Stimulated activated CD4-positive, alpha-beta T cell treated with anti-CD3 and anti-CD28 coated beads, Interleukin-1b, Interleukin-23, amount 100 ng/mL, for 1 hour (primary cell): ENCODE measurements at places on chromosomes 13 and 19.

DNA sequence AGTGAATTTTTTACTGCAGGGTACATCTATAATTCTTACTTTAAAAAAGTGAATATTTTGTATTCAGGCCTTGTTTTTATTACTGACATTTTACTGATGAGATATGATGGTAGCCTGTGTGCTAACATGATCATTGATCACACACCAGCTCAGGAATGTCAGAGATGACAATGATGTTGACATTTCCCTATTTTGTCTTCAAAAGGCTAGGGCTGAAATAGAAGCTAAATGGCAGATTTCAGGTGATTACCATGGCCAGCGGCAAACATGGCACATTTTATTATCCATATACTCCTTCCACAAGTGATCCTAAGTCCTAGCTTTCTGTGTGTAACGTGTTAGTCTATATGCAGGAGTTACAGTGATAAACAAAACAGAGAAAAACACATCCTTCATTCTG lies 544.3 kb upstream of the MIR17HG start:
- DNase-seq: no peak

DNA sequence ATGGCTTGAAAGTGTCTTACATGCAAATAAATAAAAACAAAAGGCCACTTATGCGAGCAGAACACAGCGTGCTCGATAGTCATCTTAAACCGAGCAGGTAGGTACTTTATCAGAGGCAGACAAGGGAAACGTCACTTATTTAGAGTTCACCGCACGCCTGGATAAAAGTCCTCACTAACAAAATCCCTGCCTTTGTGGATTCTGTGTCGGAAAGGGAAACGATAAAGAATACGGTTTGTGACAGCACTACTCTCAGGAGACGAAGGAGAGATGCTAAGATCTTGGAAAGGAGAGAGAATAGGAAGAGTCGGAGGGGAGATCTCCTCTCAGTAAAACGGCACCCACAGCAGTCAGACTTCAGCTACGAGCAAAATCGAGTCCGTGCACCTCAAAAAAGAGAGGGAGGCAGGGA lies 581 bp downstream of the RCBTB1 start:
- no peak for DNase-seq

GRCh38 chr13:59780058-59780457 lies 383.7 kb downstream of the DIAPH3 start:
- DNase-seq: no peak

GRCh38 chr19:33168528-33168927 lies 25.6 kb upstream of the LRP3 start:
- DNase-seq: no peak

- no peak for DNase-seq
These were observed 34.7 kb downstream of the BRD4 start for GRCh38 chr19:15297416-15298224.

DNA sequence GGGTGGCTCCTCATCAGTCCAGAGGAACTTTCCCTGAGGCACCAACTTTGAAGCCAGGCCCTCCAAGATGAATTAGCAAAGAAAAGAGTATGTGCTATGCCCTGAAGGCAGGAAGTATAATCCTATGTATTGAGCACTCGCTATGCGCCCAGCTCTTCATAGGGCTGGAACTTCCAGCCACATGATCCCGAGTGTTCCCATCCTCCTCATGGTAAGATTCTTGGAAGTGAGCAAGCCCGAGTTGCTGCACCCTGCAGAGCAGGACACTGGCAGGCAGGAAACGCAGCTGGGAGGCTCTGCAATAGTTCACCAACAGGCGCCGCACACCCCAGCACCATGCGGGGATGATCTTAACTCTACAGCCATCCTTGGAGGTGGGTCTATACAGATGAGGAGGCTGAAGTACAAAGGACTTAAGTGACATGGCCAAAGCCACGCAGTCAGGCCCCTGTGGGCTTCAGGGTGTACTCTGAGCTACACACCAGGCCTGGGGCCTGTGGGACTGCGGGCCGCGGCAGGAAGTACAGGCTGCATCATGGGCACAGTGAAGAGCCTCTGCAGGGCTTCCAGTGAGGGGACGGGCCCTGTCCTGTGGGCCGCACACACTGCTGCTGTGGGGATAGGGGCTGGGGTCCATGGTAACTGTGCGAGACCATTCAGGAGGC lies 25.1 kb downstream of the C19orf47 start:
- no peak for DNase-seq

GRCh38 chr19:54138489-54139256 lies 1.1 kb downstream of the CNOT3 start:
- DNase-seq: no peak

- no peak for DNase-seq
These were observed 279.3 kb downstream of the RBM26 start for GRCh38 chr13:79126706-79127105.
